MCF 10A (cell line): ENCODE measurements at places on chromosomes 7 and 10. TPM values are rescaled to one million over a fixed set of nuclear protein-coding genes. Genes with fewer than 3 reads are reported as not detected.

CDC14C gene
- total RNA-seq = not detected in 2 replicates

VWC2 gene
- total RNA-seq = not detected in 2 replicates

MMD2 gene
- not detected in 2 replicates for total RNA-seq

ARHGAP22 gene
- 4.0 and 6.3 TPM in 2 replicates for total RNA-seq

NUTM2A gene
- 0.47 and 0.82 TPM in 2 replicates for total RNA-seq

TUBB8 gene
- not detected in 2 replicates for total RNA-seq

IKZF5 gene
- total RNA-seq = 10.3 and 16.4 TPM in 2 replicates

VPS37D gene
- total RNA-seq = 0.44 and 1.3 TPM in 2 replicates

C10orf105 gene
- total RNA-seq = not detected in 2 replicates

MCM10 gene
- total RNA-seq = 3.5 and 6.0 TPM in 2 replicates

CALD1 gene
- 130 and 183 TPM in 2 replicates for total RNA-seq

CHN2 gene
- 5.1 and 8.0 TPM in 2 replicates for total RNA-seq

ODAD2 gene
- total RNA-seq = 0.28 and 1.3 TPM in 2 replicates

ARL3 gene
- 6.8 and 7.0 TPM in 2 replicates for total RNA-seq

AMZ1 gene
- total RNA-seq = not detected in 2 replicates

CRHR2 gene
- total RNA-seq = not detected in 2 replicates

RAB18 gene
- 126 and 129 TPM in 2 replicates for total RNA-seq

POU6F2 gene
- total RNA-seq = 0.19 and 0.25 TPM in 2 replicates

NYAP1 gene
- 0.21 TPM in 1 of 2 replicates, not detected in the other for total RNA-seq

ANKRD22 gene
- 0.26 TPM in 1 of 2 replicates, not detected in the other for total RNA-seq

FBH1 gene
- 61.8 and 70.5 TPM in 2 replicates for total RNA-seq

MMP21 gene
- total RNA-seq = not detected in 2 replicates

IGFBP1 gene
- total RNA-seq = not detected in 2 replicates

GNB2 gene
- 196 and 201 TPM in 2 replicates for total RNA-seq

HOXA6 gene
- total RNA-seq = 0.96 and 2.0 TPM in 2 replicates

FUOM gene
- total RNA-seq = 16.6 and 22.6 TPM in 2 replicates

STEAP4 gene
- not detected in 2 replicates for total RNA-seq

LLCFC1 gene
- total RNA-seq = not detected in 2 replicates

C7orf57 gene
- 0.37 and 0.52 TPM in 2 replicates for total RNA-seq

GPR141 gene
- 2.4 and 2.8 TPM in 2 replicates for total RNA-seq

SPDYE8 gene
- total RNA-seq = not detected in 2 replicates

ST8SIA6 gene
- total RNA-seq = 0.19 and 0.52 TPM in 2 replicates

PRLHR gene
- not detected in 2 replicates for total RNA-seq

GPC2 gene
- total RNA-seq = 0.65 and 1.0 TPM in 2 replicates

NEUROD6 gene
- total RNA-seq = not detected in 2 replicates

PDE6C gene
- not detected in 2 replicates for total RNA-seq

SFMBT2 gene
- 5.8 and 7.4 TPM in 2 replicates for total RNA-seq

GDF10 gene
- total RNA-seq = not detected in 2 replicates

FZD8 gene
- total RNA-seq = 9.8 and 13.0 TPM in 2 replicates

HGF gene
- not detected in 2 replicates for total RNA-seq
